ENCODE measurements at places on chromosomes 7 and 10. TPM values are rescaled to one million over a fixed set of nuclear protein-coding genes. Genes with fewer than 3 reads are reported as not detected.

DNA sequence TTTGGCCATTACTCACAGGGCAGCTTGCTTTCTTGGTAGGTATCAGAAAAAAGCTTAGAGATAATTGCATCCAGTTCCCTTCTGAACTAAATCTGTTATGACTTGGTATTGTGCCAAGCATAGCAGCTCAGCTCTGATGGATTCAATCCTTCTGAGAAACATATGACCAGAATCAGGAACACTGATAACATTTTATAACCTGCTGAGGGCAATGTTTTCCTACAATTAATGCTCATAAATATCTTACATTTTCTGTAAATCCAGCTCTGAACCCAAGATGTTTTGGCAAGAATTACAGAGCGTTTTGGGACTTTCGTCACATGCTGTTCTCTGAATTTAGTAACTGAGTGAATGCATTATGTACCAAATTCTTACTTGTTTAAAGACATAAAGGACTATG is 167.8 kb downstream of the KIF20B start:
- H3K36me3 ChIP-seq, result no peaks in the 10 kb centered on the region
- H3K27me3 ChIP-seq, result peaks cover 10% of the 10 kb centered on the region
- H3K4me1 ChIP-seq, result no peaks in the 10 kb centered on the region
- no peak overlapping the region for H3K4me3 ChIP-seq
- no peak overlapping the region for H3K27ac ChIP-seq

DNA sequence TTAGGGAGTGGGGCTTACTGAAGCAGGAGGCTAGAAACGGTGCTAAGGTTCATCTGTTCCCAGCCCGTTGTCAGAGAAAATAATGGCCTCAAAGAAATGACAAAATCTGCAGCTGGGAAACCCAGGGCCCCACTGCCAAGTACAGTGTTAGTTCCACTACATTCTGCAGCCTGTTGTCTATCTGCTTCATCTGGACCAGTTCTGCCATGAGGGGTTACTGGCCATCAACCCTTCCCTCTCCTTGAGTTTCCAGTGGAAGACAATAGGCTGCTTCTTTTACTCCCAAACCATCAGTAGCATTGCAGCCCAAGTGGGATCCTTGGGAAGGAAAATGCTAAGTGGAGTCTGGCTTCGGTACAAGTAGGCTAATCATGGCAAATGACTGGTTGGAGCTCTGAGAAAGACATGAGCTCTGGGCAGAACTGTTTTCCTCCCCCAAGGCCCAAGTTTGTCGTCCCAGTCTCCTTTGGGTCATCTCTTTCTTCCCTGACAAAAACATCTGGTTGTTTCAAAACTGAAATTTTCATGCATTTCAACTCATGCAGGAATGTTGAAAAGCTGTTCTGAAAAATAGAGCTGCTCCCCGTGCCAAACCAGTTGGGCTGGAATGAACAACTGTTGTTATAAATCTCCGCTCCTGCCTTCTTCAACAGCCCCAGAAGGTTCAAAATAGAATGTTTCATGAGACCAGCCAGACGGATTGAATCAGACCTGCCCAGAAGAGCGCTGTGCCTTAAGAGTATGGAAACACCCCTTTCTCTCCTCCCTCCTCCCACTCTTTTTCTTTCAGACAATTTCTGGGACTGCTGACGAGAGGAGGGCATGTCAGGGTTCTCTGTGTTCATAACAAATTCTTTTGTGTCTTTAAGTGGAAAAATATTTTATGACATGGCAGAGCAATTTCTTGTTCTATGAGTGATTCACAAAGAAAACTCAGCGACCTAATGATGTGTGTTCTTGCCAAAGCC is 116.6 kb downstream of the RAB18 start:
- no peaks in the 10 kb centered on the region for H3K27me3 ChIP-seq
- H3K4me3 ChIP-seq, result peak overlapping the region; percentile 44
- DNase-seq, result peak; percentile 96
- H3K27ac ChIP-seq, result peak overlapping the region; percentile 83
- peaks cover 63% of the 10 kb centered on the region for H3K4me1 ChIP-seq

- no peak for DNase-seq
- no peak overlapping the region for H3K27ac ChIP-seq
- no peaks in the 10 kb centered on the region for H3K4me1 ChIP-seq
- no peak overlapping the region for H3K4me3 ChIP-seq
- no peaks in the 10 kb centered on the region for H3K27me3 ChIP-seq
Measured at GRCh38 chr10:80611481-80612185, 73.9 kb downstream of the SH2D4B start.

DNA sequence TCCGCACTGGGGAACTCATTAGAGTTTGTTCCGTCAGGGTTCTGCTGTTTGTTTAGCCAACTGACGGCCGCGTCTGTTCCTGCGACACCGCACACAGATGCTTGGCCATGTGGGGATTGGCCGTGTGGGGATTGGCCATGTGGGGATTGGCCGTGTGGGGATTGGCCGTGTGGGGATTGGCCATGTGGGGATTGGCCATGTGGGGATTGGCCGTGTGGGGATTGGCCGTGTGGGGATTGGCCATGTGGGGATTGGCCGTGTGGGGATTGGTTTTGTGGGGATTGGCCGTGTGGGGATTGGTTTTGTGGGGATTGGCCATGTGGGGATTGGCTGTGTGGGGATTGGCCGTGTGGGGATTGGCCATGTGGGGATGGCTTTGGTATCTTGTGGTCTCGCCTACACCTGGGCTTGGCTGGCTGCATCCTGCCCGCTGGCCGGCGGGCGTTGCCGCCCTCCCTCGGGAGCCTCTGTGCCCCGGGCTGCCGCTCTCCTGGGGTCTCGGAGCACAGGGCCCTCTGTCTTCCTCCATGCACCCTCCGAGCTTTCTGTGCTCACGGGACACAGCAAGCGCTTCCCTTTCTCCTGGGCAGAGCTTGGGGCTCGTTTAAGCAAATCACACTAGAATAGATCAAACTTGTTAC is 62.5 kb downstream of the NKX6-2 start:
- no peaks in the 10 kb centered on the region for H3K36me3 ChIP-seq
- H3K4me3 ChIP-seq, result no peak overlapping the region
- H3K27me3 ChIP-seq, result no peaks in the 10 kb centered on the region
- no peaks in the 10 kb centered on the region for H3K4me1 ChIP-seq
- H3K27ac ChIP-seq, result no peak overlapping the region
- DNase-seq, result no peak

DNA sequence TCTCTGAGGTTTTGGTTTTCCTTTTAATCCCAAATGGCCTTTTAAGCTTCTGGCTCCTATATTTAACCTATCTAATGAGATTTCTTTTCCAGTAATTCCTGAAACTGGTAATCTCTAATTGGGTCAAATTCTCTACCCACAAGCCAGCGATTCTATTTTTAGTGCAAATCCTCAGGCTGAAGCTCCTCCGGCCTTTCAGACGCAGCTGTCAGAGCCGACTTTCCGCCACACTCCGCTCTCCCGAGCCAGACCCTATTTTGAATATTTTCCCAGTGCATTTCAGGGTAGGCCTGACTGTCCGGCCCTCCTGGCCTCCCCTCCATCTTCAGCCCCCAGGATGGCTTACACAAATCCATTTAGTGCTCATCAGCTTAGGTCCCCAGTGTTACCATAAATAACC is 9.7 kb upstream of the ADCY1 start:
- H3K4me3 ChIP-seq, result no peak overlapping the region
- no peak for DNase-seq
- no peaks in the 10 kb centered on the region for H3K36me3 ChIP-seq
- no peak overlapping the region for H3K27ac ChIP-seq
- H3K27me3 ChIP-seq, result peaks cover 18% of the 10 kb centered on the region

- no peak overlapping the region for H3K4me3 ChIP-seq
- H3K27ac ChIP-seq, result no peak overlapping the region
- no peak for DNase-seq
- H3K4me1 ChIP-seq, result 0 out of 2 replicates have a peak, but pooled peaks cover 8% of the 10 kb centered on the region
Measured at GRCh38 chr7:100506356-100506923, 22.7 kb downstream of the NYAP1 start.

DNA sequence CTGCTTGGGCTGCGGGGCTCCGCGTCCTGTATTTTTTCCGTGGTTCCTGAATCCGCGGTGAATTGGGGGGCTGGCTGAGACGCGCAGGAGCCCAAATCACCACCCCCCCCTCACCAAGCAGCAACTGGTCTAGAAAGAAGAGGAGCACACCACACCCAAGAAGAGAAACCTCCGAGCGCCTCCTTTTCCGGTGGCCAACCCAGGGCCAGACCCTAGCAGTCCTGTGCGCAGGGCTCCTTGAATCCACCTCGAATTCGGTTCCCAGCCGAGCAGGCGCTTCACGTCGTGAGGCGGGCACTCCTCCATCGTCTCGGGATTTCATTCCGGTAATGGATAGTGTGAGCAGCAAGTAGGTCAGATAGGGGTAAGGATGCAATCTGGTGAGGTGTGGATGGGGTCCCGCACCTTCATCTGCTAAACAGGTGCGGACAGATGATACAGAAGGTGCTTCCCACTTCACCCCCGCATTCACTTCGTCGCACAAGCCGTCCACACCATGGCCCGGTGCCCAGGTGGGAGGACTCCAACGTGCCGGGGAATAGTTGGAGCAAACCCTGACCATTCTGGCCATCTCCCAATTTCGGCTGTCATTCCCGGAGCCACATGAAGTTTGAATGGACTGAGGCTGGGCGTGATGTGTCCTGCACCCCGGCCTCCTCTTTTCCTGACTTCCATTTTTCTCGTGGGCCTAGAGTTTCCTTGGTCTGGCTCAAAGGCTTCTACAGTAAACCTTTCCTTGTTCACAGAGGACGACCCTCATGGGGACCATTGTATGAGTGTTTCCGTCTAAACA is 19.8 kb upstream of the ZNF273 start:
- no peak overlapping the region for H3K27ac ChIP-seq
- peak overlapping the region; percentile 65 for H3K4me3 ChIP-seq
- H3K4me1 ChIP-seq, result no peaks in the 10 kb centered on the region
- no peaks in the 10 kb centered on the region for H3K36me3 ChIP-seq
- no peaks in the 10 kb centered on the region for H3K27me3 ChIP-seq

DNA sequence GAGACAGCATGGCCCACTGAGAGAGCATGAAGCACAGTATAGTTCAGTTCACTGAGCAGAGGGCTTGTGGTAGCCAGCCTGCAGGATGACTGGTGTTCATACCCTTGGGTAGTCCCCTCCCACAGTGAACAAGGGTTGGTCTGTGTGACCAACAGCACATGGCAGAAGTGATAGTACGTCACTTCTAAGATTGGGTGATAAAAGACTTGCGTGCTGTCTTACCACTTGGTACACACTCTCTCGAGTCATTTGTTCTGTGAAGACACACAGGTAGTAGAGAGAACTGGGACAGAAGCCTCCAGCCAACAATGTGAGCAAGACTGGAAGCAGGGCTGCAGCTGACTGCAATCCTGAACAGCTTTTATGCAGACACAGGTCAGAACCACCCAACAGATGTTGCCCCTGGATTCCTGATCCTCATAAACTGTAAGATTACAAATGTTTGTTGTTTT is 14.6 kb downstream of the EPC1 start:
- DNase-seq, result no peak
- peaks cover 20% of the 10 kb centered on the region for H3K4me1 ChIP-seq
- no peak overlapping the region for H3K4me3 ChIP-seq
- no peaks in the 10 kb centered on the region for H3K36me3 ChIP-seq

DNA sequence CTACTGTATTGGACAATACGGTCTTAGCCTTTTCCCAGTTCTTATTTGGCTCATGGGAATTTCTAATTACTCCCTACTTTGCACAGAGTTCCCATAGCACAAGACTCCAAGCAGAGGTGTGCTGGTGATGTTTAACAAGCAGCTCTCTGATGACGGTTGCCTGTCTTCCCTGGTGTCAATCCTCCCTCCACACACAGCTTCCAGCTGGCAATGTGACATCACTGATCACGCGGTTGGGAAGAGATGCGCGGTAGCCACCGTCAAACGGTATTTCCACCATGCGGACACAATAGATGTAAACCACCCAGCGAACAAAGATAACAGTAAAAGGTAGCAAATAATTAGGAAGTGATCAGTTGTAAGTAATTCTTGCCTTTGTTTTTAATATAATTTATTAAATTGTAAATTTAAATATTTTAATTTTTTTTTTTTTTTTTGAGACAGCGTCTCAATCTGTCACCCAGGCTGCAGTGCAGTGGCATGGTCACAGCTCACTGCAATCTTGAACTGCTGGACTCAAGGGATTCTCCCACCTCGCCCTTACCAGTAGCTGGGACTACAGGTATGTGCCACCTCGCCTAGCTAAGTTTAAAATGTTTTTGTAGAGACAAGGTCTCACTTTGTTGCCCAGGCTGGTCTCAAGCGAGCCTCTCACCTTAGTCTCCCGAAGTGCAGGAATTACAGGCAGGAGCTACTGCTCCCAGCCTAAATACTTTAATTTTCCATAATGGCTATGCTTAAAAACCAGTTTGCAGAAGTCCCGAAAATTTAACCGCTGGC is 36.3 kb upstream of the IL15RA start:
- peak overlapping the region; percentile 27 for H3K4me3 ChIP-seq
- DNase-seq, result no peak
- H3K36me3 ChIP-seq, result no peaks in the 10 kb centered on the region

DNA sequence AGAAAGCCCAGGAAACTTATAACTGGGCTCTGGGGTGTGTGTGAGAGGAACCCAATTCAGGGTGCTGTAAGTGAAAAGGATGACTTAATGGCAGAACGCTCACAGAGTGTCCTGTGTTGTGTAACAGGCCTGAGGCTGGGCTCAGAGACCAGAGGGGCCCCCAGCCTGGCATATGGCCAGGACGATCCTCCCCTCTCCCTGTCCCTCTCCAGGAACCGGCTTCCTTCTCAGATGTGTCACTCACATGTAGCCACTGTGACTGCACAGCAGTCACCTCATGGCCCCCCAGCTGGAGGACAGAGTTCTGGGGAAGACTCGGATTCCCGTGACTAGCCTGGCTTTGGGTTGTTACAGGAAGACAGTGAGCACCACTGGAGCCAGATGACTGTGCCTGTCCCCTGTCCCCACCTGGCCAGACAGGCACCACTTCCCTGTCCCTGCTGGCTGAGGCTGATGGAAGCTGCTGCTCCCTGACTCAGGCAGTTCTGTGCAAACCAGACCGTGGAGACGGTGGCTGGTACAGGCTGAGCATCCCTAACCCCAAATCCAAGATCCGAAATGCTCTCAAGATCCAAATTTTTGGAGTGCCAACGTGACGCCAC is 220.5 kb downstream of the MLLT10 start:
- H3K27me3 ChIP-seq, result no peaks in the 10 kb centered on the region
- DNase-seq, result no peak
- H3K36me3 ChIP-seq, result no peaks in the 10 kb centered on the region
- H3K4me1 ChIP-seq, result no peaks in the 10 kb centered on the region

GRCh38 chr10:73859428-73859783 is 14.9 kb downstream of the CAMK2G start:
- H3K36me3 ChIP-seq, result peaks cover 7% of the 10 kb centered on the region
- H3K27ac ChIP-seq, result no peak overlapping the region
- no peaks in the 10 kb centered on the region for H3K4me1 ChIP-seq
- no peak overlapping the region for H3K4me3 ChIP-seq

Gene SLC13A1
- not detected for polyA plus RNA-seq

Gene RELN
- 0.76 TPM for polyA plus RNA-seq

All from GM23248 (cell line).